ENCODE measurements at places on chromosomes 5 and 9.

DNA sequence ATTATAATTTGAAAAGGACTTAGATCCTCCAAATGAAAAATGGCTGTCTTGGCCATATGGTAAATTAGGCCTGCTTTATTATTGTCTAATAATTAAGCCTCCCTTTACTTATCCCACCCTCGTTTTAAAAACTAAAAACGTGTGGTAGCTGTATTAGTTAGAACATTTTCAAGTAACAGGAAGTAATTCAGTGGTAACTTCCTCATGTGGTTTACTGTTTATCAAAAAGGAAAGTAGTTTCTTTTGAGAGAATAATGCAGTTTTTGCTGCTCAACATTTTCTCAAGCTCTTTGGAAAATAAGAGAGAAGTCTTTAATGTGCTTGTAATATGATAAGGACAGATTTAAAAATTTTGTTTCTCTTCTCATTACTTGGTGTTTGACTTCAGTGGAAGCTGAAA lies 26.0 kb downstream of the ZCCHC7 start:
- no peak for DNase-seq

DNA sequence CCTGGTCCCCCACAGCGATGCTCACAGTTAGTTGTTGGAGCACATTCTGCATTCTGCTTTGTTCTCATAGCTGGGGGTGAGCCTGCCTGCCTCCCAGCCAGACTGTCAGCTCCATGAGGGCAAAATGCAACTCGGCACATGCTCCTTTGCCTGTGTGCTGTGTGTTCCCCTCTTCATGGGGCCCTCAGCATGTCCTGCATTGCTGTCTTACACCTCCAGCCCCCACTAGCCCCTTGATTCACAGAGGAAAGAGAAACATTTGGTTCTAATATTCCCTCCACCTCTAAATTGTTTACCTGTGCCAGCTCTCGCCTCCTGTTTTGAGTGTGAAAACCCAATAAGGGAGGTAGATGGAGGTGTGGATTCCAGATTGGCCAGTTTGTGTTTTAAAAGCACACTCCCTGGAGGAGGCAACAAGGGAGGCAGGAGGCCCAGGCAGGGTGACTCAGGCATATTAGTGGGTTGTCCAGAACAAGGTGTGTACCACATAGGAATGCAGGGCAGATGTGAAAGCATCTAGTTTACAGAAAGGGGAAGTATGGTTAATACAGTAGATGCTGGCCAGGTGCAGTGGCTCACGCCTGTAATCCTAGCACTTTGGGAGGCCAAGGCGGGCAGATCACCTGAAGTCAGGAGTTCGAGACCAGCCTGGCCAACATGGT lies 224.6 kb downstream of the AGTPBP1 start:
- no peak for DNase-seq

GRCh38 chr9:29968831-29969230 lies 2395.6 kb upstream of the C9orf72 start:
- DNase-seq = no peak

DNA sequence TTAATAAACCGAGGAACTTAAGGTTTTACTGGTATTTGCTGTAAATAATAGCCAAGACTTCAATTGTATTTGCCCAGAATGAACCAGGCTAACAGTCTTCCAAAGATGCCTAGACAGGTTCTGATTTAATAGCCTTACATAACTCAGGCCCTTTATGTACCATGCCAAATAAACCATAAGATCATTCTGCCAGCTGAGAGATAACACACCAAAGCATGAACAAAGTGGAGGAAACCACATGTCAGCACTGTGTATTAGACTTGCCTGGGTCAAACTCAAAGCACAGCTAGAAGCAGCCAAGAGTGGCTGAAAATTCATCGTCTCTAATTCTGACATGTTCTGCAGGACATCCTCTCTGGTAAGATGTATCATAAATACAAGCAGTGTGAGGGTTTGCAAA lies 319.3 kb upstream of the ZNF608 start:
- DNase-seq = no peak

- DNase-seq = no peak
Measured at GRCh38 chr5:39197556-39197955, 21.8 kb downstream of the FYB1 start.

DNA sequence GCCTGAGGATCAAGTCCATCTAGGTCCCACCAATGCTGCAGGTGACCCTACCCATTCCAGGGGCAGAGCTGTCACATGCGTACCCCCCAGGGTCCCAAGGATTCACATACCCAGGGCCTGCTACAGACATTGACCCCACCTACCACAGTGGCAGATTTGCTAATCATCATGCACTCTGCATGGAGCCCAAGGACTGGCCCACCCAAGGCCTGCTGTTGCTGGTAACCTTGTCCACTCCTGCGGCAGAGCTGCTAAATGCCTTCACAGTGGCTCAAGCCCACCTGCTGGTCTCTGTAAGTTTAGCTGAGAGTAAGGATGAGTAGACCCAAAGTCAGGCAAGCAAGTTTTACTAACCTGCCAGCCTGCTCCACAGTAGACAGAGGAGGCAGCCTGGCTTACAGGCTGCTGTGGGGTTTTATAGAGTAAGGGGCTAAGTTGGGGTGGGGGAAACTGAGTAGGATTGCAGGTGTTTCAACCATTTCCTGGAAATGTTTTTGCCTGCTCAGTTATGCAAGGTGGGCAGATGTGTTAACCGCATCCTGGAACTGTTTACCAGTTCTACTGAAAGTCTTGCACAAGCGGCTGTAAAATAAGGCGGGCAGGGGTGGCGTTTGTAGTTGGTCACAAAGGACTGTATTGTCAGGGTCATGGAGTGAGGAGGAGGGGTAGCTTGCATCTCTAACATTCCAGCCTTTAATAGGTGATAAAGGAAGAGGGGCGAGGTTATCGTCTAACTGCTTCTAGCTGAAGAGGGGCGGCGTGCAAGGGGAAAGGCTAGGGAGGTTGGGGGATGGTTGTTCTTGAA lies 2163.5 kb upstream of the WWC1 start:
- DNase-seq = no peak

DNA sequence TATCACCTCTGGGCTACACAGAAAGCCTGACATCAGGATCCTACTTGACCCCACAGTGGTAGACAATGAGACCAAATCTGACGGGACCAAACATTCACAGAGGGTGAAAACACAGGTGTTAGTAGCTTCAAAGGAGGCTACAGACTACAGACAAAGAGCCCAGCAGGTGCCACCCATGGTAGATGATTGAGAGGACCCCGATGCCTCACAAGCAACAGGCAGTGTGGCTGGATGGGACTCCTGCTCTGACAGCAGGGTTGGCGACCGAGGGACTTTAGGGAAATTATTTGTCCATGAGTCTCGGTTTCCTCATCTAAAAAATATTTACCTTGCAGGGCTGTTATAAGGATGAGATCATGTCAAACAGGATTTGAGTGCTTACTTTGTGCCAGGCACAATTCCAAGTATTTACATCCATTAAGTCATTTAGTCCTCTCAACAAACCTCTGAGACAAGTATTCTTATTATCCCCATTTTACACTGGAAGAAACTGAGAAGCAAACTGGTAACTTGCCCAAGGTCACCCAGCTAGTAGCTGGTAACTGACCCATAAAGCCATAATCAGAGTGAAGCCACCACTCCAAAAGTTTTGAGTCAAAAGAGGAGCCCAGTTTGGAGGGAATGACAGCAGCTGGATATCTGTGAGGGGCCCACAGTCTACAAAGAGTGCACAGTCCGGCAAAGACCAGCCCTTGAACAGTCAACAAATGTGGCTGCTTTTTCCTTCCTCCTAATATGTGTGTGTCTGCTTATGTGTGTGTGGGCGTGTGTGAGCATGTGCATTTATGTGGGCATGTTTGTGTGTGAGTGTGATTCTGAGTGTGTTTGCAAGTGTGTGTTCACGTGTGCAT lies 502.0 kb downstream of the BNC2 start:
- no peak for DNase-seq

DNA sequence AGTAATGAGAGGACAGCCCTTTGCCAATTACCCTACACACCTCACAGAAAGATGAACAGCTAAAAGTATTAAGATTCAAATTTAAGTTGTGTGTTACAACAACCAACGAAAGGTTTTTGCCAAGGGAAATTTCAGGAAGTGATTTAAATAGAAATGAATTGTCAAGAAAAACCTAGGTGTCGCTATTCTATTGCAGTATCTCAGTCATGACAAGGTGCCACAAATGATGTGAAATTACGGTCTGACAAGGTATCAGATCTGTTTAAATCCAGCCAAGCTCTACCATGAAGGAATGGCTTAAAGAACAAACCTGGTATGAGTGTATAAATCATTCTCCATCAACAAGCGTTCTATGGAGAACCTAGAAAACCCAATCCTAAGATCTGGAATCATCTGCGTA lies 189.7 kb downstream of the ATPSCKMT start:
- DNase-seq = no peak

GRCh38 chr5:31939151-31939550 lies 235.0 kb downstream of the GOLPH3 start:
- no peak for DNase-seq

DNA sequence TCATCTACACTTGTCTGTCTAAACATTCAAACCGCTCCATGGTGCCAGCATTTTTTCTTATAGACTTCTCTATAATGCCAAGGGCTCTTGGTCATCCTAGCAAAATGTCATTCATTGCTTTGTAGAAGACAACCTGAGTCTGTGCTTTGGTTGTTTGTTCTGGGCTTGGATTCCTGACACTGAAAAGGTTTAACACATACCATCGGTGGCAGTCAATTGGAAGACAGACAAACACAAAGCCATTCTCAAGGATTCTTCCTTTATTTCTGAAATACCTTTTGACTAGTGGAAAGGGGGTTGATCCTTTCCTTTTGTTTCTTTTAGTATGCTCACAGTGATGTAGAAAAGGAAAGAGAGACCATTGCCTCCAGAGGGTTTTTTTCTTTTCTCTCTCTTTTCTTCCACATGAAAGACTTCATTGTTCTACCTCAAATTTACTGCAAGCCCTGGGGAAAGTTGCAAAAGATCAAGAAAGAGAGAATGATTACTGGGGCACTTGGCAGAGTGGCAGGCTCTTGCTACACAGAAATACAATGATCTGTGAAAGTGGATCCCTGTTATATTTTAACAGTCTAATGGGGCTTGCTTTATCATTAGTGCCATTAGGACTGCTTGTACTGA lies 66.4 kb upstream of the TMC1 start:
- peak; percentile 36 for DNase-seq

- DNase-seq = peak; percentile 69
Measured at GRCh38 chr5:179801304-179802206, 5.1 kb downstream of the MGAT4B start.

DNA sequence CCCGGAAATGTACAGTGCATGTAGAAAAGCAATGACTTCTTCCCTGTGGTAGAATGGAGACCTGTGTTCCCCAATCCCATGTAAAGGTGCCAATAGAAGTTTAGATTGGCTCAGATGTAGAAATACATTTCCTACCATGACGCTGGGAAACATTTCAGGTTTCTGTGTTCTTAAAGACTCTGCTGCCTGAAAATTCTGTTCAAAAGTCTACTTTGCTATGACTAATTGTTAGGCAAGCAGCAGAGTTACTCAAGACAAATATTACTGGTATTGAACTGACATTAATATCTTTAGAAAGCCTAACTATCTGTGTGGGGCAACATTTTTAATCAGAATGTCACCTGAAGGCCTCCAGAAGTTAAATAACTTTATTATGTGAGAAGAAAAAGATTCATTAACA lies 75.5 kb upstream of the ELL2 start:
- DNase-seq = no peak

- no peak for DNase-seq
Measured at GRCh38 chr5:142034994-142035393, 22.2 kb upstream of the GNPDA1 start.

DNA sequence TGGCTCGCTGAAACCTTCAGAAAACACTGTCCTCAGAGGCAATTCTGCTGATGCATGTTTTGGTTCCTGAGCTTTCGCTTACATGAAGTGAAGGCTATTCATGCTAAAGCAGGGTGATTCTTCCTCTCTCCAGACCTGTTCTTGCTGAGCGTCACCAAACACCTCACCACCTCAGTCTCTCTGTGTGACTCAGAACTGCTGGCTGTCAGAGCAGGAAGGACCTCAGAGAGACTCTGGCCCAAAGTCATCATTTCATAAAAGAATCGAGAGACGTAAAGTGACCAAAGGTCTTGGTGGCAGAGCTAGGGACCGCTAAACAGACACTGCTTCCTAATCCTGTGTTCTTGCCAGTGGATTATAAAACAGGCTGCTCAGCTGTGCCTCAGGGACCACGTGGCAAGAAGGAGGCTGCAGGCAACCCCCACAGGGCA lies 73.8 kb downstream of the LHFPL2 start:
- no peak for DNase-seq

- no peak for DNase-seq
Measured at GRCh38 chr9:129626625-129627284, 792 bp downstream of the NTMT1 start.

GRCh38 chr9:5500441-5501235 lies 9.7 kb upstream of the PDCD1LG2 start:
- DNase-seq = no peak
